ENCODE measurements at places on chromosomes 12 and 14.

GRCh38 chr12:131610181-131610580, 100.7 kb upstream of the SFSWAP start:
- DNase-seq, result no peak

DNA sequence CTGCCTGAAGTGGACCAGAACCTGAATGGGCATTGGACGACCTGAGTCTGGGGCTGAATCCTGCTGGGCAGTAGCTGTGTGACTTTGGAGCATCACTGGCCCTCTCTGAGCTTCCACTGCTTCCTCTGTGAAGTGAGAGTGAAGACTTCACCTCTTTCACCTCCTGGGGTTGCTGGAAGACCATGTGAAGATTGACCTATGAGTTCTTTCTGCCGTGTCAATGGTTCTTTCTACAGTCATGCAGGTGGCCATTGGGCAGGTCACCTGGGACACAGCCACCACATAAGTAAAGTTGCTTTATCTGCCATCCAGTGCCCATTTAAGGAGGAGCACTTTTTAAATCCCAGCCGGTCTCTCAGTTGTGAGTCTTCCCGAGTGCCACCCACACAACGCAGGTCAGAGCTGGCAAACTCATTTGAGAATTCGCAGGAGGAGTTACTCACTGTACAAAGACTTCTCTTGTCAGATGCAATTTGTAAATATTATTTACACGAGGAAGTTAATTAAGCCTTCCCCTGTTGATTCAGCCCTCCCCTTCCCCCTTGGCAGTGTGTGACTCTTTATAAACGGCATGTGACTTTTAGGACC, 74.8 kb upstream of the TCL1B start:
- DNase-seq, result no peak

DNA sequence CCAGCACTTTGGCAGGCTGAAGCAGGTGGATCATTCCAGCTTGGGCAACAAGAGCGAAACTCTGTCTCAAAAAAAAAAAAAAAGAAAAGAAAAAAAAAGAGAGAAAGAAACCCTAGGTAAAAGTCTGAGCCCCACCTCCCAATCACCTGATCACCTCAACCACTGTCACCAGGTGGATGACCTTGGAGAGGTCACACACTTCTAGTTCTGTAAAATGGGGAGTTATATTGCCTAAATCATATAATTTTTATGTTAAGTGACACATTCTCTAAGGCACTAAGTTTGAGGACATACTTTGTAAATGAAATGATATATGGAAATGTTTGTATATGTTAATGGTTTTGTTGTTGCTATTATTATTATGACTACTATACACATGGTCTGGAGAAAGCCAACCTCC, 1.5 kb upstream of the ERBB3 start:
- DNase-seq, result no peak

- DNase-seq, result no peak
These were observed 221.7 kb downstream of the ATP23 start for GRCh38 chr12:58163021-58163420.

GRCh38 chr12:106945261-106945851, 10.4 kb upstream of the TMEM263 start:
- DNase-seq, result no peak

- no peak for DNase-seq
These were observed 27.7 kb upstream of the JDP2 start for GRCh38 chr14:75399843-75400775.

DNA sequence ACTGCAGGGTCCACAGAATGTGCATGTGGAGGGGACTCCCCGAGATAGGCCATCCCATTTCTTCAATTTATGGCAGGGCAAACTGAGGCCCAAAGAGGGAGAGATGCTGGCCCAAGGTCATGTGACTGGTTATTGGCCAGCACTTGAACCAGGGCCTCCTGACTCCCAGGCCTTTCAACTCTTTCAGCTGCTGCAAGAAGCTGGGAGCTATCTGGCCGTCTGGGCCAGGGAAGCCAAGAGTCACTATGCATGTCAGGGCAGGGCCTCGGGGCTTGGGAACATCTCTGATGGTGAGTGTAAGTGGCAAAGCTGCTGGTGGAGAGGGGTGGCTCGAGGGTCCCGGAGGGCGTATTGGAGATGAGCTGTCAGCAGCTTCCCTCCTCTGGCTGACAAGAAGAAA, 9.5 kb upstream of the LTBP2 start:
- DNase-seq, result no peak

Data from GM13976 (cell line).